ENCODE measurements at places on chromosomes 3 and 15. TPM values are rescaled to one million over a fixed set of nuclear protein-coding genes. Genes with fewer than 3 reads are reported as not detected.

Gene UBE2Q2
- 18.2 TPM for total RNA-seq

Gene TNFSF10
- 220 TPM for total RNA-seq

Gene DPH3
- 21.0 TPM for total RNA-seq

Gene CDC25A
- 6.9 TPM for total RNA-seq

Gene VIPR1
- 68.9 TPM for total RNA-seq

Gene UBL7
- 29.5 TPM for total RNA-seq

Gene MITF
- total RNA-seq: 5.5 TPM

Measured in mucosa of descending colon (tissue), 3 donors.